Osteocyte (in vitro differentiated cells): ENCODE measurements at places on chromosomes 4 and X. TPM values are rescaled to one million over a fixed set of nuclear protein-coding genes. Genes with fewer than 3 reads are reported as not detected.
A peak's percentile ranks its signal among the peaks of the same experiment; 100 is the strongest.

DNA sequence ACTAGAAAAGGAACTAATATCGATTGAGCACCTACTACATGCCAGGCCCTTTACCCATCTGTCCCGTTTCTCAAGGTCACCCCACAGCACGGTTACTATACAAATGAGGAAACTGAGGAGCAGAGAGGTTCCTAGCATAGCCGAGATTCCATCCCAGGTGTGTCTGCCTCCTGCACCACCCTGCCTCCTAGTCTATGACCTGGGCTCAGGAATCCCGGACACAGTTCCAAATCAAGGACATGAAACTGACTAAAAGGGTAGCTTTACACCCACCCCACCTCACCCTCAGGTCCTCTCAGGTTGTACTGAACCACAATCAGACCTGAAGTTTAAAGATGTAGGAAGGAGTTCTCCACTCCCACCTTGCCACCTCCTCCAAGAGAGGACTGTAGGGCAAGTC lies 55.6 kb downstream of the APBB2 start:
- no peaks in the 10 kb centered on the region for H3K27me3 ChIP-seq
- no peak overlapping the region for H3K27ac ChIP-seq
- no peak overlapping the region for H3K4me3 ChIP-seq

GRCh38 chr4:118139241-118139640 lies 105.0 kb downstream of the NDST3 start:
- no peaks in the 10 kb centered on the region for H3K4me1 ChIP-seq
- no peaks in the 10 kb centered on the region for H3K27me3 ChIP-seq
- DNase-seq, result no peak
- H3K4me3 ChIP-seq, result no peak overlapping the region

DNA sequence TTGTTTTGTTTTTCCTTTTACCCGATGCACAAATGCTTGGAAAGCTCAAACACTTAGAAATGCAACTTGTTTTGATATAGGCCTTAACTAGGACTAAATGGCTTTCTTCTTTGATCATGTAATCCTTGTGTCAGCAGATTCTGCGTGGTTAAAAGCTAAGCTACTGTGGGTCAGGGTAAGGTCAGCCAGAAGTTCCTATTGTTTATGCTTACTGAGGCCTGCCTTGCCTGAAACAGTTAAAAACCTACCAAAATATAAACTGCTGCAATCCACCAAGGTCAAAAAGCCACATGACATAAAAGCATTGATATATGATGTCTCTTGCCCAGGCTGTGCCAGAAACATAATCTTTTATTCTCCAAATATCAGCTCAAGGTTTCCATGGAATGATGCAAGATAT lies 223.4 kb downstream of the FAM47B start:
- peaks cover 19% of the 10 kb centered on the region for H3K27me3 ChIP-seq
- H3K4me3 ChIP-seq, result no peak overlapping the region
- no peak for DNase-seq
- H3K36me3 ChIP-seq, result no peaks in the 10 kb centered on the region
- H3K4me1 ChIP-seq, result no peaks in the 10 kb centered on the region
- no peak overlapping the region for H3K27ac ChIP-seq

- no peaks in the 10 kb centered on the region for H3K27me3 ChIP-seq
- H3K4me3 ChIP-seq, result peak overlapping the region; percentile 38
- peak overlapping the region; percentile 62 for H3K27ac ChIP-seq
- peaks cover 12% of the 10 kb centered on the region for H3K4me1 ChIP-seq
- H3K36me3 ChIP-seq, result no peaks in the 10 kb centered on the region
These were observed 45.4 kb downstream of the CXorf58 start for GRCh38 chrX:23952984-23953907.

DNA sequence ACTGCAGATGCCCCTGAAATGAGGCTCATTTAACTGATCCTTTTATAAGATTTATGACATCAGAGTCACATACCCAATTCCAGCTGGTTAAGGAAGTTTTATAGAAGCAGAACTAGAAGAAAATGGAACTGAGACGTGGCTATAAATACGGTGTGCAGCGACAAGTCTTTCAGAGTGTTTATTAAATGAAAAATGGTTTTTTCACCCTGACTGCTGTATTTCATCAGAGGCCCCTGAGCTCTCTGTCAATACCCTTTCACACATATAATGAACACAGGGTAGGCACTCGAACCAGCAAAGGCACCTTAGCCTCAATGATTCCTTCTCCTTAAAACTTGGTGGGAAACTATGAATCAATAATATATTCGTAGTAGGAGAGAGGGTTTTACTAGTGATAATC lies 380.8 kb upstream of the ANXA10 start:
- H3K36me3 ChIP-seq, result no peaks in the 10 kb centered on the region
- H3K27me3 ChIP-seq, result peaks cover 5% of the 10 kb centered on the region
- no peak for DNase-seq
- H3K4me3 ChIP-seq, result no peak overlapping the region
- no peak overlapping the region for H3K27ac ChIP-seq

TMPRSS11E gene
- total RNA-seq, result not detected in 2 replicates

SCLT1 gene
- 13.6 and 14.0 TPM in 2 replicates for total RNA-seq

ATOH1 gene
- not detected in 2 replicates for total RNA-seq
